ENCODE measurements at places on chromosomes 1 and 21.

- DNase-seq, result no peak
Observed at GRCh38 chr1:68141071-68142021, 90.9 kb upstream of the DIRAS3 start.

DNA sequence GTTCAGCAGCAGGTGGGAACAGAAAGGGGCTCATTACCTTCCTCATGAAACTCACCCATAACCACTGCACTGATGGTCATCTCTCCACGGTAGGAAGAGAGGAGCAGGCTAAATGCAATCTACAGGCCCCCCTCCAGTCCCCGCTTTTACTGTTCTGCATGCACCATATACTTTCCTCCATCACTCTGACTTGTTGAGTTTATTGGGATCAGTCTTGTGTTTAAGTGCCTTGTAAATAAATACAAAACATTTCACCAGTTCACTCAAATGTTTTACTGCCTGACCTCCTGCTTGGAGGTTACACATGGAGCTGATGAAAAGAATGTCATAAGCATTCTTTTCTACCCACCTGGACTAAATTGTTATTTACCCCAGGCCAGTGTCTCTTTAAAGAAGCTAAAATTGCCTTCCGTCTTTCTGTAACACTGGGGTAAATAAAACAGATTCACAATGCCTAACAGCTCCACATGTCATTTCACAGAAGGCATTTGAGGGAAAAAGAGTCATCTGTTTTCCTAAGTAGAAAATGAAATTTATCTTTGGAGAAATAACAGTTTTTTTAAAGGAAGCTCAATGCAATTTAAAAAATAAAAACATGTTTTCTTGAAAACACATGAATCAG, 30.7 kb downstream of the PTPN14 start:
- no peak for DNase-seq

DNA sequence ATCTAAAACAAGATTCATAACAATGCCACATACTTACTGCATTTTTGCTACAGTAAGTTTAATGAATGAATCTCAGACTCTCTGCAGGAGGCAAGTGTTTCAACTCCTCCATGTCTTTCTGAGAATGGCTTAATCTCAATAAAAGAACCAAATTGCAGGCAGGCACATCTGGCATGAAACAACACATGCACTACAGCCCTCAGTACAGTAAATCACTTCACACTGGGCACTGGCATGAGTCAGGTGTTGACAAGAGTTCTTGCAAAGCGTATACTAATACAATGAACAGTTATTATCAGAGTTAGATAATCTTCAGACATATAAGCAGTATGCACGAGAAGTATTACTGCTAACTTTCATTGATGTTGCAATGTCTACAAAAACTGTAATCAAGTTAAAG, 1386.8 kb downstream of the MRPL39 start:
- no peak for DNase-seq

DNA sequence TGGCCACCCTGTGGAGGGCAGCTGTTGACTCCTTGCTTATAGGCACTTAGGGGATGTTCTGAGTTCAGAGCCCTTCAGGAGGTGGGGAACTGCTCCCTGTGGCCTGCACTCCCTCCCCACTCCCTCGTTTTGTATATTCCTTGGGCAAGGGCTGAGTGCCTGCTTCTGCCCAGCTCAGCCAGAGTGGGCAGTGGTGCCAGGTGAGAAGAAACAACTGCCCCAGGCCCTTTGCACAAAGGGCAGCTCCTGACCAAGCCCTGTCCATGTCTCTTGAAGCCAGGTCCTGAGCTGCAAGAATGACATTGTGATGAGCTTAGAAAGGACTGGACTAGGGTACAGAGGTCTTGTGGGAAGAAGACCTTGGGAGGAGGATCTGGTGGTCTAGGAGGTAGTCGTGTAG, 2.2 kb downstream of the AGTRAP start:
- DNase-seq, result no peak

DNA sequence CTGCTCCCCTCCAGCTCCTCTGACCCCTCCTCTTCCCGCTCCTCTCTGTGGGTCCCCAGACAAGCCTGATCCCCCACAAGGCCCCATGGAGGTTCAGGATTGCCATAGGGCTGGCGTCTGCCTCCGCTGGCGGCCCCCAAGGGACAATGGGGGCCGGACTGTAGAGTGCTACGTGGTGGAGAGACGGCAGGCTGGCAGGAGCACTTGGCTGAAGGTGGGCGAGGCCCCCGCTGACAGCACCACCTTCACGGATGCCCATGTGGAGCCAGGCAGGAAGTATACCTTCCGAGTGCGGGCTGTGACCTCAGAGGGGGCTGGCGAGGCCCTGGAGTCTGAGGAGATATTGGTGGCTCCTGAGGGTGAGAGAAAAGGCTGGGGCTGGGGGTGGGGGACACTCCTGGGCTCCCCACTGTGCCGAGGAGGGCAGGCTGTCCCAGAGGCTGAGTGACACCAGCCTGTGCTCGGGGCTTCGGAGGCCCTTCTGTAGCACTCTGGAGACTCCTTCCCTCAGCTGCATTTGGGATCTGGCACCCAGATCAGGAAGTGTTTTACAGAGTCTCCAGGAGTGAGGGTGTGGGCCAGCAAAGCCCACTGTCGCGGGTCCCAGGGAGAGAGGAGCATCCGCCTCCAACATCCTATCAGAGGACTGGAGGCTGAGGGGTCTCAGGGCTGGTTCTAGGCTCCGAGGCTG, 25.9 kb downstream of the IGFN1 start:
- no peak for DNase-seq

DNA sequence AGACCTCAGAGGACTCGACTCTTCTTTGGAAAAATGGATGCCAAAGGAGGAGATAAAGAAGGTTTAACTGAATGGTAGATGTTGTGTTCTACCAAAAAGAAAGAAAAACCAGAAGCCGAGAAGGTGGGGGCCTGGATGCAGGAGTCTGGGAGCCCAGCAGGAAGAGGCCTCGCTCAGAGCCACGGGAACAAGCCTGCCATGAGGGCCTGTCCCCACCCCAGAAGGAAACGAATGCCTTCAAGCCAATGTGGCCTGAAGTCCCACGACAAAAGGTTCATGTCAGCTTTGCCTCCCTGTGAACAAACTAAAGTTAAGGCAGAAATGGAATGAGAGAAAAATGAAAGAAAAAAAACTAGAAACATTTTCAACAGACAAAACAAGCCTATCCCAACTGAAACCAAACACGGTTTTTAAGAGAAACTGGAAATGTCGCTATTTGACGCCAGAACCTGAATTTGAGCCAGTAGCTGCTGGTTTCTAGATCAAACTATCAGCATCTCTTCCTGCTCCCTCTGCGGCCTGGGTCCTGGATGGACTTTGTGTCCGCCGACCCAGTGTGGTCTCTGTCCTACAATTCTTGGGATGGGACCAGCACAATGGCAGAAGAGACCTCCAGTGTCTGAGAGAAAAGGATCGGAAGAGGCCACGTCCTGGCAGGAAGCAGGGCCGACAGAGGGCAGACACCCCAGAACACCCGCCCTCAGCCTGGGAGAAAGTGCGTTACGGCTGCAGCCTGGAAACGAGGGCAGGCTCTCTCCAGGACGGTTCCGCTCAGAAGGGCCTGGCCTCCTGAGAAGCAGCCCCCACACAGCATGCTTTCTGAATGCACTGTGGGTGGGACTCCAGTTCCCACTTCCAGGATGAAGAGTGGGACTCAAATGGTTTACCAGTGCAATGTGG, 35.2 kb downstream of the SLC45A1 start:
- DNase-seq, result no peak

- no peak for DNase-seq
Observed at GRCh38 chr1:74690364-74690696, 16.7 kb upstream of the ERICH3 start.

GRCh38 chr21:34074283-34075090, 1.1 kb downstream of the MRPS6 start:
- peak; percentile 38 for DNase-seq

- no peak for DNase-seq
Observed at GRCh38 chr1:12636098-12636950, 7.6 kb upstream of the AADACL4 start.

DNA sequence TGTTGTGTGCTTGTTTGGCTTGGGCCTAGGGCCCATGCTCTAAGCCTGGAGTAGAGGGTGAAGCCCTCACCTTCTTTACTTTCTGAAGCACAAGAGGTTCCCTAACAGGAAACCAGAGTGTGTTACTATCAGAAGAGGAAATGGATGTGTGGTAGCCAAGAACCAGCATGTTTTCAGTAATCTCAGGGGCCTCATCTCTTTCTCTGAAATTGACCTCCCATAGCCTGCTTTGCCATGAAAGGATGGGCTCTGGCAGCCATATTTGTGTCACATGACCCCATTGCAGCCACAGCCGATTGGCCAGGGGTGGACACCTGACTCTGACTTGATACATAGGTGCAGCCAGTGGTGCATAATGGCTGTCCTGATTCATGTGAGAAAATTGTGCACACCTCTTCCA, 18.6 kb downstream of the A3GALT2 start:
- no peak for DNase-seq

- peak; percentile 89 for DNase-seq
Observed at GRCh38 chr1:171188388-171189266, 3.5 kb downstream of the FMO2 start.

DNA sequence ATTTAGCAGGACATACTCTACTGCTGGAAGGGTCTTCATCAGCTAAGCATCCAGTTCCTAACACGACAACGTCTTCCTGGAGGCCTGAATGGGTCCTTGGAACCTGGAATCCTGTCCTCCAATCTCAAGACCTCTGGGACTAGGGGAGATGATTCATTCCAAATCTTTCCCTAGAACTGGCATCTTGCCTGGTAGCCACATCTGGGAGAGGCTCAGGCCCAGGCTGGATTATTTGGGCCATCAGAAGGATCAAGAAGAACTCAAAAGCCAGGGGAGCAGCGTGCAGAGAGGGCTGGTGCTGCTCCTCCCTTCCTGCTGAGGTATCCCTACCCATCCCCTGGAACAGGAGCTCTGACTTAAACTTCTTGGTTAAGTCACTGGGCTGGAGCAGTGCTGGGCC, 2.8 kb upstream of the PHLDA3 start:
- no peak for DNase-seq

- DNase-seq, result no peak
Observed at GRCh38 chr21:36741506-36741905, 42.6 kb downstream of the SIM2 start.

DNA sequence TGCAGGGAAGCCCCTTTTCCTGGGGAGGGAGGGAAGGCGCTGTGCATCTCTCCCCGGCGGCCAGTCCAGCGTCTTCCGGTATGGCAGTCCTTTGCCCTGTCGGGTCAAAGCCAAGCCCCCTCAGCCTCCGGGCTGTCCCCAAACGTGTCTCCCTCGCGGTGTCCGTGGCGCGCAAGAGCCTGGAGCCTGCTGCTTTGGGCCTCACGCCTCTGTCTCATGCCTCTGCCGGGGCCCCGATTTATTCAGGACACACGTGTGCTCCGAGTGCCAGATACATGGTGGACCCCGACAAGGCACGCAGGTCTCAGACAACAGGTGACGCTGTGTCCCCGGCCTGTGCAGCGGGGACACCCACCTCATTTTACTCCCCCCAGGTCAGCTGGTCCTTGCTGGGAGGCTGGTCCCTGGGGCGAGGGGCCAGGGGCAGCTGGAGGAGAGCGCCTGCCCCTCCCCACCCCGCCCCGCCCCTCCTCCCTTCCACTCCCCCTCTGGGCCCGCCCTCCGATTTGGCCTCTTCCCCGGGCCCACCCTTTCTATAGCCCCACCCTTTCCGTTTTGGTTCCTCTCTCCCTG, 176.7 kb downstream of the CAMTA1 start:
- DNase-seq, result no peak

DNA sequence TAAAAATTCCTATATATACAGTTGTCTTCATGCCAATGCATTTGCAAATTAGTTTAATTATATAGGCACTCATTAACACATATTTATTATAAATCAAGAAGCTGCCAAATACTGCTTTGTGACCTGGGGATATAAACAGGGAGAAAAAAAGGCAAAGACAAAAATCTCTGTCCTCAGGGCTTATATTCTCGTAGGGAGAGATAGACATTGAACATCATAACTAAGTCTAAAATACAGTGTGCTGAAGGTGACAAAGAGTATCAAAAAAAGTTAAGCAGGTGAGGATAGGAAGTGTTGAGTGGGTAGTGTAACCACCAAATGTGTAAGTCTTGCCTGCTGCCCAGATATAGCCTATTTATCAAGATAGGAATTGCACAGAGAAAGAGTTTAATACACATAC, 40.7 kb upstream of the LYPLAL1 start:
- DNase-seq, result no peak

DNA sequence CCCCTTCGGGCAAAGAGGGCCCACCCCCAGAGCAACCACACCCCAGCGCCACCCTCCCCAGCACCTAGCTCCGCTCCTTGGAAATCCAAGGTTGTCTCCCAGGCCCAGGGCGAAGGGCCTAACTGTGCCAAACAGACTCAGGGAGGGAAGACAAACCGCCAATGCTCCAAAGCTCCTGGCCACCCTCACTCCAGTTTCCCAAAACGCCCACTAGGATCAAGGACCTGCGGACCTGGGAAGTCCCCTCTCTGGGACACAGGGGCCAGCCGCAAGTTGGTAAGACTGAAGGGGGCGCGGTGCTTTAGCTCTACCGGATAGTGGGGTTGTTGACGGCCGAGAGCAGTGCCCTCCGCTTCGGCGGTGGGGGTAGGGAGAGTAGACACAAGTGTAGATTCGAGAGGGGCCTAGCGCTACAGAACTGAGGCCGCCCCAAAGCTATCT, 581 bp downstream of the IRF6 start:
- DNase-seq, result peak; percentile 33

- DNase-seq, result no peak
Observed at GRCh38 chr1:221418346-221418745, 323.5 kb downstream of the DUSP10 start.

GRCh38 chr1:52944566-52944965, 17.5 kb downstream of the SCP2 start:
- no peak for DNase-seq

DNA sequence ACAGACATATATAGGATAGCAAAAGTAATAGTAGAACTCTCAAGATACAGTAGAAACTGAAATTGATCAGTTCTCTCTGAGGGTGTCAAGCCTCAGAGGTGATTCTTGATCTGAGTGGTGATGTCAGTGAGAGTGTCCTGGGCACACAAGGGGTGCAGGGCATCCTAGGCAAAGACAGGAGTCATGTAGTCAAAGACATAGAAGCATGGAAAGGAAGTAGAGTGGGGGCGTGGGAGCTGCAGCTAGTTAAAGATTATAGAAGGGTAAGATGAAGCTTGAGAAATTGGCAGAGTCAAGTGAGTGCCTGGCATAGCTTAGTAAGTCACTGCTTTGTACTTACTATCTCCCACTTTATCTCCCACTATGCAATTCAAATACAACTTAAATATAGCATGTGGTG, 22.8 kb downstream of the CDC7 start:
- DNase-seq, result no peak

DNA sequence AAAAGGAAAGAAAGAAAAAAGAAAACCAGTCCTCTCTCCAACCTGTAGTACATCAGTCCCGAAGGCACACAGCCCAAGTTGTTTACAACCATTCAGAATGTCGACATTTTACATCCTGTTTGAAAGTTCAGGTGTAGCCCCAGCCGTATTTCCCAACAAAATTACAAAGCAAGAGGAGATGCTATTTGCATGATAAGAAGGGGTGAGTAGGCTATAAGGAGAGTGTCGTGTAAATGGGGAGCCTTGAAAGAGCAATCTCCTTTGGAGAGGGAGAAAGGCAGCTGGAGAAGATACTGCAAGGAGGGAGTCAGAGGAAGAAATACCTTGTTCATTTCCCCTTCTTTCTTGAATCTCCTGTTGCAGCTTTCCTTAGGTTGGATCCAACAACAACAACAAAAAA, 35.5 kb upstream of the DENND1B start:
- no peak for DNase-seq

GRCh38 chr1:22018583-22019559, 17.4 kb downstream of the CELA3A start:
- DNase-seq, result no peak

- DNase-seq, result no peak
Observed at GRCh38 chr1:3164671-3165070, 95.7 kb downstream of the PRDM16 start.
